ENCODE measurements at places on chromosomes 1 and 21. TPM values are rescaled to one million over a fixed set of nuclear protein-coding genes. Genes with fewer than 3 reads are reported as not detected.

DNA sequence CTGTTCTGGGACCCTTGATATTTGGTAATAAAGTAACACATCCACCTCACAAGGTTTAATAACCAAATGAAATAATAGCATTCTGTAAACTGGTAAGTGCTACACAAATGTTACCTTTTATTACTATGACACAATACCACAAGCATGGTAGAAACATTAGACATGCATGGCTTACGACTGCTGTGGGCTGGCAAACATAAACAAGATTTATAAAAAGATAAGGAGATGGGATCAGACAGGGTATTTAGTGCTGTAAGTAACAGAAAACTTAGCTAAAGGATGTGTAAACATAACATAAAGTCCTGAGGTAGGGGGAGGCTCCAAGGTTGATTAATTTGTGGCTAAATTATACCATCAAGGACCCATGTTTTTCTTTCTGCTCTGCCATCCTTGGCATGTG lies 212.6 kb downstream of the BARHL2 start:
- H3K4me3 ChIP-seq = no peak overlapping the region
- no peaks in the 10 kb centered on the region for H3K27me3 ChIP-seq
- H3K36me3 ChIP-seq = no peaks in the 10 kb centered on the region

GRCh38 chr1:115701090-115701489 lies 59.3 kb downstream of the VANGL1 start:
- H3K36me3 ChIP-seq = no peaks in the 10 kb centered on the region
- H3K27me3 ChIP-seq = peaks cover 12% of the 10 kb centered on the region
- H3K4me1 ChIP-seq = no peaks in the 10 kb centered on the region
- H3K4me3 ChIP-seq = no peak overlapping the region
- DNase-seq = no peak
- no peak overlapping the region for H3K27ac ChIP-seq

- no peaks in the 10 kb centered on the region for H3K36me3 ChIP-seq
- no peaks in the 10 kb centered on the region for H3K4me1 ChIP-seq
- DNase-seq = no peak
- no peak overlapping the region for H3K4me3 ChIP-seq
- H3K27me3 ChIP-seq = no peaks in the 10 kb centered on the region
Measured at GRCh38 chr1:228358039-228358763, 48.4 kb downstream of the TRIM11 start.

DNA sequence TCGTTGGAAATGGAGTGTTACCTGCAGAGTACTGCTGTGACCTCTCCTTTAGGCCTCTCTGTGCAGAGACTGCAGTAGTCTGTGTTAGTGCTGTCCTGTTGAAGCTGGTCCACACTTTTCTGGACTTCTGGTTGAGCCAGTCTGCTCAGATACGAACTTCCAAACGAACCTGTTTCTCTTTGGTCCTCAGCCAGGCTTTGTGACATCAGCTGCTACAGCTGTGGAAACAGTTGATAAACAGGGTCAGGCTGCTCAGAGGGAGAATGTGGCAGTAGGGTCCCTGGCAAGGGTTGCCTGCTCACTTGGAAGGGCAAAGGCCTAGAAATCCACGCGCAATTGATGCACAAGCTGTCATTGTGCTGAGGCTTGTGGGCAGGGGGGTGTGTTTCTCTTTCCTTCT lies 98.8 kb downstream of the NOS1AP start:
- DNase-seq = no peak
- no peaks in the 10 kb centered on the region for H3K4me1 ChIP-seq
- no peak overlapping the region for H3K4me3 ChIP-seq
- no peak overlapping the region for H3K27ac ChIP-seq
- no peaks in the 10 kb centered on the region for H3K36me3 ChIP-seq

- peaks cover 10% of the 10 kb centered on the region for H3K4me1 ChIP-seq
- H3K4me3 ChIP-seq = peak overlapping the region; percentile 100
- peak overlapping the region; percentile 100 for H3K27ac ChIP-seq
- peaks cover 2% of the 10 kb centered on the region for H3K36me3 ChIP-seq
- no peak for DNase-seq
Measured at GRCh38 chr1:241639623-241640148, 483 bp downstream of the CHML start.

DNA sequence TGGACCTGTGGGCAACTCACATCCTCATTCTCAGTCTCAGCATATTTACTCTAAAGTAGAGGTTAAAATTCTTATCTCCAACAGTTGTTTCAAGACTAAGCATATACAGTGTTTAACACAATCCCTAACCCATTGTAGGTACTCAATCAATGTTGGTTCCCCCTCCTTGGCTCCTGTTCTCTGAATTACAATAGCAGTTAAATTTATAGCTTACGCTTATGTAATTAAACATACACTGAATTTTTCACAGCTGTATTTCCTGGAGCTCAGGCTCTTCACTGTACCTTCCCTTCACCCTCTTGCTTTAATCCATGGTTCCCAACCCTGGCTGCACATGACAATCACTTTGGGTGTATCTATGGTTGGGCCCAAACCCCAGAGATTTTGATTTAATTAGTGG lies 89.4 kb downstream of the LPAR3 start:
- peaks cover 25% of the 10 kb centered on the region for H3K27me3 ChIP-seq
- H3K4me1 ChIP-seq = no peaks in the 10 kb centered on the region
- H3K36me3 ChIP-seq = no peaks in the 10 kb centered on the region
- H3K27ac ChIP-seq = no peak overlapping the region
- no peak for DNase-seq

DNA sequence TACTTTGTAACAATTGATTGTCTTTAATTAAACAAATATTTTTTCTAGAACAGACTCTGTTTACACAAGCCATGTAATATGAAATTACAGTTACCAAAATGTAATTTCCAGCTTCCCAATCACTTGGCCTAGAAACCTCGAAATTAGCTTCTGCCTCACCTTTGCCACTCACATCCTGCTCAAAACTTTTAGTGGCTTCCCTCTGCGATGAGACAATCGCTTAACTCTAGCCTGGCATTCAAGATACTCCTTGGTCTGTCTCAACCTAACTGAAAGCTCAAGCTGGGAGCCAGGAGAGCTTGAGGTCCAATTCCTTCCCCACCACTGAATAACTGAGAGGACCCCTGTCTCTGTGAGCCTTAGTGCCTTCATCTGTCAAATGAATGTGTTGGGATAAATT lies 42.8 kb downstream of the GFI1 start:
- H3K4me1 ChIP-seq = peaks cover 12% of the 10 kb centered on the region
- no peaks in the 10 kb centered on the region for H3K36me3 ChIP-seq
- H3K27ac ChIP-seq = no peak overlapping the region
- DNase-seq = no peak
- H3K4me3 ChIP-seq = no peak overlapping the region
- H3K27me3 ChIP-seq = no peaks in the 10 kb centered on the region

MIXL1 gene
- total RNA-seq = not detected

RAB3GAP2 gene
- 37.8 TPM for total RNA-seq

HES2 gene
- not detected for total RNA-seq
